ENCODE measurements at places on chromosomes 7 and 10. TPM values are rescaled to one million over a fixed set of nuclear protein-coding genes. Genes with fewer than 3 reads are reported as not detected.

Gene KIF11
- total RNA-seq: 37.7 TPM

Gene GPR158
- total RNA-seq: 10.9 TPM

Gene DPP6
- total RNA-seq: not detected

Gene DRGX
- not detected for total RNA-seq

Gene ZC3HAV1
- 28.3 TPM for total RNA-seq

Gene JCAD
- 8.5 TPM for total RNA-seq

Gene AKR1C8
- not detected for total RNA-seq

Gene GIMAP8
- total RNA-seq: not detected

Gene LDB3
- total RNA-seq: not detected

Gene MMD2
- total RNA-seq: not detected

Gene GPR26
- not detected for total RNA-seq
